ENCODE measurements at places on chromosomes 1 and 21. TPM values are rescaled to one million over a fixed set of nuclear protein-coding genes. Genes with fewer than 3 reads are reported as not detected.

RPTN gene
- total RNA-seq: not detected

GRIK3 gene
- total RNA-seq: not detected

PALMD gene
- total RNA-seq: 33.5 TPM

MRPS15 gene
- total RNA-seq: 140 TPM

KPRP gene
- total RNA-seq: not detected

TIMM17A gene
- 86.8 TPM for total RNA-seq

IGFN1 gene
- total RNA-seq: not detected

CCDC181 gene
- 1.2 TPM for total RNA-seq

USH2A gene
- not detected for total RNA-seq

PDPN gene
- not detected for total RNA-seq

HSD11B1 gene
- total RNA-seq: not detected

IL19 gene
- not detected for total RNA-seq

C1orf141 gene
- total RNA-seq: not detected

ATP1A4 gene
- not detected for total RNA-seq

- H3K27me3 ChIP-seq: no peaks in the 10 kb centered on the region
- no peaks in the 10 kb centered on the region for H3K36me3 ChIP-seq
- no peak overlapping the region for H3K4me3 ChIP-seq
- peaks cover 45% of the 10 kb centered on the region for H3K4me1 ChIP-seq
- DNase-seq: no peak
These were observed 69.4 kb downstream of the ALG14 start for GRCh38 chr1:95003433-95003738.

DNA sequence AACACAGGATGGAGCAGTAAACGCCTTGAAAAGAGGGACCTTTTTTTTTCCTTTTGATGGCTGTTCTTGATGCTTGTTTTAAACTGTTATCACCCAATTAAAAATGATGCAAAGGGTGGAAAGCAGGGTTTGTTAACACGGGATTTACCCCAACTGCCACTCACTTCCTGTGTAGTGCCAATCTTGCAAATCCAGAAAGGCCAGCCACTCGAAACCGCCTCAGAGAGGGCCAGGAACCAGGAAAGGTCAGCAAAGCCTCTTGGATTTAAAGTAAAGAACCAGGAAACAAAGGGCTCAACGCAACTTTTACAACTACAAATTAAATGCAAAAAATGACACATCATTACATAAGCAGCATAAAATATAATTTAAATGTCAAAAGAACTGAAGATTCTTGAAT is 347.4 kb downstream of the PDE4B start:
- no peak overlapping the region for H3K27ac ChIP-seq
- H3K36me3 ChIP-seq: no peaks in the 10 kb centered on the region
- H3K27me3 ChIP-seq: no peaks in the 10 kb centered on the region
- H3K4me1 ChIP-seq: no peaks in the 10 kb centered on the region

DNA sequence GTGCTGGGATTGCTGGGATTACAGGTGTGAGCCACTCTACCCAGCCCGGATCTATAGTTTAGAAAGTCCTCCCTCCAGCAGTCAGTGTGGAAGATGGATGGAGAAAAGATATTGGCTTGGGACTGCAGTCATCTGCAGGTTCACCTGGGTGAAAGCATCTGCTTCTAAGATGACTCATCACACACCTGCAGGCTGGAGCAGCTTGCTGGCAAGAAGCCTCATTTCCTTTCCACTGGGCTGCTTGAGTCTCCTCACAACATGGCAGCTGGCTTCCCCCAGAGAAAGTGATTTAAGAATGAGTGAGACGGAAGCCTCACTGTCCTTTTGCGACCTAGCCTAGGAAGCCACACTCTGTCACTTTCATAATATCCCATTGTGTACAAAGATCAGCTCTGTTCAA is 50.0 kb downstream of the FOXO6 start:
- no peaks in the 10 kb centered on the region for H3K36me3 ChIP-seq
- H3K4me3 ChIP-seq: no peak overlapping the region
- H3K4me1 ChIP-seq: peaks cover 22% of the 10 kb centered on the region
- DNase-seq: no peak
- no peaks in the 10 kb centered on the region for H3K27me3 ChIP-seq
- no peak overlapping the region for H3K27ac ChIP-seq

- H3K27ac ChIP-seq: no peak overlapping the region
- H3K4me1 ChIP-seq: no peaks in the 10 kb centered on the region
- H3K36me3 ChIP-seq: no peaks in the 10 kb centered on the region
- DNase-seq: no peak
These were observed 117.4 kb downstream of the DMRTA2 start for GRCh38 chr1:50305808-50306207.

GRCh38 chr1:200062143-200062542 is 34.6 kb downstream of the NR5A2 start:
- DNase-seq: no peak
- H3K4me3 ChIP-seq: no peak overlapping the region
- no peaks in the 10 kb centered on the region for H3K4me1 ChIP-seq

DNA sequence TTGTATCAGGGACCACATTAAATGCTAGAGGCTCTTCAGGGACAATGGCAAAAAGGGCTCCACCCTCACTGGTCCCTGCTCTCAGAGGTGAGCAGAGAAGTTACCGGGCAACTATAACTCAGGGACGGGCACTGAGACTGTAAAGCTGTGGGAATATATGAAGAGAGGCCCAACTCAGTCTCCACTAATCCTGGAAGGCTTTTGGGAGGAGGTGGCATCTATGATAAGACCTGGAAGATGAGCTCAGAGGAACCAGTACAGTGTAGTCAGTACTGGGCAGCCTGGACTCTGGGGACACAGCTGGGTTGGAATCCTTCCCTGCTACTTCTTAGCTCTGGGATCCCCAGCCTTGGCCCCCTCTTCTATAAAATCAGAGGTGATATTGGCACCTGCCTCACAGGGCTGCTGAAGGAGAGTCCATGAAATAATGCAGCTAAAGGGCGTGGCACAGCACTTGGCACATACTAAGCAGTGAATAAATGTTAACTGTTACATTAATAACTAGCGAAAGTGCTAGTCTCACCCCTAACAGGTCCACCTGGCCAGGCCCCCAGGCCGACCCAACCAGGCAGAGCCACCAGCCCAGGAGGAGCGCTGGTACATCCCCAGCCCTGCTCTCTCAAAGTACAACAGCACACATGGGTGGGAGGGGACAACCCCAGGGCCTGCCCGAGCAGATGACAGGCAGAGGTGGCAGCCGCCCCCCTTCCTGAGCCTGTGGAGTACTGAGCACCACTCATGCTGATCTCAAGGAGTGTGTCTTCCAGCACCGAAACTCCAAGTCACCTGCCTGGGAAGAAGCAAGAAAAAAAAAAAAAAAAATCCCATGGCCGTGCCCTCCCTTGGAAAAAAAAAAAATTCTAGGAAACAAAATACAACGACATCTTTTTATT is 62.7 kb downstream of the CASZ1 start:
- no peaks in the 10 kb centered on the region for H3K4me1 ChIP-seq
- no peak for DNase-seq
- peaks cover 15% of the 10 kb centered on the region for H3K27me3 ChIP-seq
- H3K27ac ChIP-seq: no peak overlapping the region

DNA sequence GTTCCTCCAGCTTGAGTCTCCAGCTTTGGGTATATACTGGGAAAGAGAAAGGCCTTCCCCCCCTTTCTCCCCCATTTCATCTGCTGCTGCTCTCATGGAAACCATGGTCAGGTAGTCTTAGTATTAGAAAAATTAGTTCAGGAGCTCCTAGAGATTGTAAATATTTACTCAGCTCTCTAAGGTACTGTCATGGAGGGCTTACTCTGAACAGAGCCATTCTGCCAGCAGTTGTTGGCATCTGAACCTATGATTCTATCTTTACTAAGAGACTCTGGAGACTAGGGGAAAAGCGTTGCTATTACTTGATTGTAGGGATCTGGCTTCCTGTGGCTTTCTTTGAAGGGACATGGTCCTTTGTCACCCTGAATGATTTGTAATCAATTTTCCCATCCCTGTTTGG is 6.1 kb downstream of the INTS3 start:
- no peaks in the 10 kb centered on the region for H3K4me1 ChIP-seq
- no peak for DNase-seq
- H3K27me3 ChIP-seq: no peaks in the 10 kb centered on the region
- H3K27ac ChIP-seq: no peak overlapping the region

- peaks cover 14% of the 10 kb centered on the region for H3K4me1 ChIP-seq
- no peak for DNase-seq
- H3K4me3 ChIP-seq: no peak overlapping the region
- no peaks in the 10 kb centered on the region for H3K27me3 ChIP-seq
These were observed 123.3 kb downstream of the HMCN1 start for GRCh38 chr1:185857442-185857841.

- no peaks in the 10 kb centered on the region for H3K36me3 ChIP-seq
- no peak for DNase-seq
- H3K4me3 ChIP-seq: no peak overlapping the region
- H3K27ac ChIP-seq: no peak overlapping the region
These were observed 5.2 kb downstream of the TRNP1 start for GRCh38 chr1:26998429-26999300.

DNA sequence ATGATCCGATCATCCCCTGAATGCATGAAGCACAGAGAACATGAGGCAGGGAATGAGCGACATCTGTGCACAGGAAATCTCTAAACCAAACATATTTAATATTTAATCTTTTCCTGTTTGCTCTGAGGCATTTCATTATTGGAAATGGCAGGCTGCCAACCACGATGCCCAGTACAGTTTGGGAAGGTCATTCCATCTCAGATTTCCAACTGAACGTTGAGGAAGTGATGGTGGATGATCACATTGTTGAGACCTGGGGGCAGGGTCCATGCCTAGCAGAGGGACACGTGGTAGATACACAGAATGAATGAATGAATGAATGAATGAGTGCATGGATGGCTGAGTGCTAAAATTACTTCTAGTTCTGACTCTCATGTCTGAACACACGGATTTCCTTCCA is 15.9 kb upstream of the FASLG start:
- no peaks in the 10 kb centered on the region for H3K27me3 ChIP-seq
- H3K4me1 ChIP-seq: peaks cover 27% of the 10 kb centered on the region
- no peak overlapping the region for H3K4me3 ChIP-seq
- peak; percentile 81 for DNase-seq
- H3K27ac ChIP-seq: no peak overlapping the region
- H3K36me3 ChIP-seq: no peaks in the 10 kb centered on the region

- peak within 1 kb of the TSS; percentile 56 for H3K27ac ChIP-seq
- no peaks in the 10 kb centered on the region for H3K27me3 ChIP-seq
- DNase-seq: peak; percentile 74
These were observed at the start of gene KCNT2 for GRCh38 chr1:196608390-196609369. KCNT2 (minus strand) TSS chr1:196608440; CDS start chr1:196608309, 131 bp downstream.

DNA sequence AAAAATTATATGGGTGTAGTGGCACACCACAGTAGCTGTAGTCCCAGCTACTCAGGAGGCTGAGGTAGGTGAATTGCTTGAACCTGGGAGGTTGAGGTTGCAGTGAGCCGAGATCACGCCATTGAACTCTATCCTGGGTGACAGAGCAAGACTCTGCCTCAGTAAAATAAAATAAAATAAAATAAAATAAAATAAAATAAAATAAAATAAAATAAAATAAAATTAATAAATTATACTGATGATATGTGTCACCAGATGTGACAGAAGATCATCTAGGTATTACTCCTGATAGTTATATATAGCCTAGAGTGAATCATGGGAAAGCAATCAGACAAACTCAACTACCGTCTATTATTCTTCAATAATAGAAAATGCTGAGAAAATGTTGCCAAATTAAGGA is 972.5 kb downstream of the MRPL39 start:
- no peaks in the 10 kb centered on the region for H3K36me3 ChIP-seq
- no peaks in the 10 kb centered on the region for H3K4me1 ChIP-seq
- no peak overlapping the region for H3K27ac ChIP-seq
- H3K27me3 ChIP-seq: no peaks in the 10 kb centered on the region
- no peak for DNase-seq

DNA sequence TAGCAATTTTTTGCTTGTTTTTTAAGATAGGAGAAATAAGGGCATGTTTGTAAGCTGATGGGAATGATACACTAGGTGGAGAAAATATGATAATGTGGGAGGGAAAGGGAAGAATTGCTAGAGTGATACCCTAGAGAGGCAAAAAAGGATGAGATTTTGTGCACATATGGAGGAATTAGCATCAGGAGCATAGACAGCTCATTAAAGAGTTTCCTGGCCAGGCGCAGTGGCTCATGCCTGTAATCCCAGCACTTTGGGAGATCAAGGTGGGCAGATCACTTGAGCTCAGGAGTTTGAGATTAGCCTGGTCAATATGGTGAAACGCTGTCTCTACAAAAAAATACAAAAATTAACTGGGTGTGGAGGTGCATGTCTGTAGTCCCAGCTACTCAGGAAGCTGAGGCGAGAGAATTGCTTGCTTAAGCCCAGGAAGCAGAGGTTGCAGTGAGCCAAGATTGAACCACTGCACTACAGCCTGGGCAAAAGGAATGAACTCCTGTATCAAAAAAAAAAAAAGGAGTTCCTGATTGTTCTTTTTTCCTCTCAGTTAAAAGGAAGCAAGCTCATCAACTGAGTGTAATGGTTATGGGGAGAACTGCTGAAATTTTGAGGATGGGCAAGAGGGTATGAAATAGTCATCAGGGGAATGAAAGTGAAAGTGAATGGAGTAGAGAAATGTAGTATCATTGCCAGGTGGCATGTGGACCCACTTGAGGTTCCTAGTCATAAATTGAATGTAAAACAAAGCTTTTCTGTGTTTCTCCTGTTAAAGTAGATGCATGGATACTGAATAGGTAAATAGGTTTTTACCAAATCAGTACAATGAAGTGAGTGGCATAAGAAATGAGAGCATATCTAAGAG is 35.5 kb downstream of the SH3GLB1 start:
- H3K4me3 ChIP-seq: no peak overlapping the region
- no peak overlapping the region for H3K27ac ChIP-seq
- no peaks in the 10 kb centered on the region for H3K4me1 ChIP-seq
- peaks cover 88% of the 10 kb centered on the region for H3K36me3 ChIP-seq
- no peaks in the 10 kb centered on the region for H3K27me3 ChIP-seq

GRCh38 chr1:77732090-77732489 is 27.6 kb downstream of the USP33 start:
- no peak for DNase-seq
- no peak overlapping the region for H3K4me3 ChIP-seq
- no peaks in the 10 kb centered on the region for H3K4me1 ChIP-seq
- no peaks in the 10 kb centered on the region for H3K27me3 ChIP-seq
- H3K36me3 ChIP-seq: peaks cover 34% of the 10 kb centered on the region

- no peak overlapping the region for H3K27ac ChIP-seq
- DNase-seq: no peak
- H3K4me3 ChIP-seq: no peak overlapping the region
- no peaks in the 10 kb centered on the region for H3K4me1 ChIP-seq
- no peaks in the 10 kb centered on the region for H3K27me3 ChIP-seq
- H3K36me3 ChIP-seq: peaks cover 20% of the 10 kb centered on the region
These were observed 34.6 kb downstream of the SLC30A7 start for GRCh38 chr1:100930494-100930893.

- peak; percentile 59 for DNase-seq
- no peaks in the 10 kb centered on the region for H3K36me3 ChIP-seq
- H3K27ac ChIP-seq: no peak overlapping the region
These were observed 3.1 kb upstream of the EFNA3 start for GRCh38 chr1:155075535-155075934.

GRCh38 chr1:175127565-175127964 is 59.9 kb downstream of the TNN start:
- no peak for DNase-seq
- no peak overlapping the region for H3K27ac ChIP-seq
- H3K27me3 ChIP-seq: 0 out of 2 replicates have a peak, but pooled peaks cover 4% of the 10 kb centered on the region
- no peaks in the 10 kb centered on the region for H3K4me1 ChIP-seq
- no peak overlapping the region for H3K4me3 ChIP-seq
- no peaks in the 10 kb centered on the region for H3K36me3 ChIP-seq

- H3K27me3 ChIP-seq: no peaks in the 10 kb centered on the region
- no peak overlapping the region for H3K27ac ChIP-seq
- no peak for DNase-seq
These were observed 17.6 kb upstream of the PLA2G5 start for GRCh38 chr1:20052386-20052785.

- H3K4me3 ChIP-seq: no peak overlapping the region
- no peaks in the 10 kb centered on the region for H3K27me3 ChIP-seq
- H3K27ac ChIP-seq: no peak overlapping the region
- DNase-seq: no peak
These were observed 48.5 kb downstream of the CELF3 start for GRCh38 chr1:151668090-151668489.
